ENCODE measurements at places on chromosomes 5 and 9.

DNA sequence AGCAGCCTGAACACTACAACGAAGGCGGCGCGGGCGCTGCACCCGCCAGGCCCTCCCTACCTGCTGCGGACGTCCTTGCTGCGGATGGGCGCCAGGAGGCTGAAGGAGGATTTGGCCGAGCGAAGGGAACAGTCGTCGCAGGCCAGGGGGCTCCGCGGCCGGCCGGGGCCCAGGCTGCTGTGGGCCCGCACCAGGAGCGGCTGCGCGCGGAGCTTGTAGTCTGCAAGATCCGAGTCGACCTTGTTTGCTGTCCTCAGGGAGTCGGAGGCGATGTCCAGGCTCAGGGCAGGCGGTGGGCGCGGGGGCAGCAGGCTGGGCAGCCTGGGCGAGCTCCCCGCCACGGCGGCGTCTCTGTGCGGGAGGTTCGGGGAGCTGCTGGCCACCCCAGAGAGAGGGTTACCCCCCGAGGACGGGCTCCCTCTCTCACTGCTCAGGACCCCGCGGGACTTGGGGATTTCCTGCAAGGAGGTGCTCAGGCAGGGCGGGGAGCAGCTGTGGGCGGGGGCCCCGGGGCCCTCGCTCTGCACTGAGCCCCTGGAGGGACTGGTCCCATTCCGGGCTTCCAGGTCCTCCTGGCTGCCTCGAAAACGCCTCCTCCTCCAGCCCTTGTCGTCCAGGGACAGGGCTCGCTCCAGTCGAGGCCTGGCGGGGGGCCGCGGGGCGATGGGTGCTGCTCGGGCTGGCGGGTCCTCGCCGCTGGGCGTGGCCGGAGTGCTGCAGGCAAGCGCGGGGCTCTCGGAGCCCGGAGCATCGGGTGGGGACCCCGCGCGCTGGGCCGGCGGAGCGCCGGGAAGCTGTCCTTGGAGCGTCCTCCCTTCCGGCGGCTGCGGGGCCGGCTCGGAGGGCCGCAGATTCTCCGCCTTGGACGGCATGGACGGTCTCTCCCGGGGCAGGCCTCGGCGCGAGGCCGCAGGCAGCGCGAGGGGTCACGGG, 831 bp downstream of the INPP5E start:
- DNase-seq = peak; percentile 72

- DNase-seq = peak; percentile 60
Observed at GRCh38 chr5:170632985-170633234, 129.1 kb downstream of the KCNIP1 start.

DNA sequence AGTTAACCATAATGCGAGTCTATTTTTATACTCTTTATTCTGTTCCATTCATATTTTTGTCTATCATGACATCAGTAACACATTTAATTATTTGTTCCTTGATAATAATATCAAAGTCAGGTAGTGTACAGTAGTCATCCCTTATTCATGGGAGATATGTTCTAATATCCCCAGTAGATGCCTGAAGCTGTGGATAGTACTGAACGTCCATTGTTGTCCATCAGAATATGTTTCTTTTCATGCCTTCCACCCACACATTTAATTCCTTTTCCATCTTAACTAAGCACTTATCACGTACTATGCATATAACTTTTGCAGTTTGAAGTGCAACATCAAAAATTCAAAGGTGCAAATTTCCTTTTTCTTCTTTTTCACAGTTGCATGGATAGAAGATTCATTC, 53.6 kb downstream of the FER start:
- no peak for DNase-seq

DNA sequence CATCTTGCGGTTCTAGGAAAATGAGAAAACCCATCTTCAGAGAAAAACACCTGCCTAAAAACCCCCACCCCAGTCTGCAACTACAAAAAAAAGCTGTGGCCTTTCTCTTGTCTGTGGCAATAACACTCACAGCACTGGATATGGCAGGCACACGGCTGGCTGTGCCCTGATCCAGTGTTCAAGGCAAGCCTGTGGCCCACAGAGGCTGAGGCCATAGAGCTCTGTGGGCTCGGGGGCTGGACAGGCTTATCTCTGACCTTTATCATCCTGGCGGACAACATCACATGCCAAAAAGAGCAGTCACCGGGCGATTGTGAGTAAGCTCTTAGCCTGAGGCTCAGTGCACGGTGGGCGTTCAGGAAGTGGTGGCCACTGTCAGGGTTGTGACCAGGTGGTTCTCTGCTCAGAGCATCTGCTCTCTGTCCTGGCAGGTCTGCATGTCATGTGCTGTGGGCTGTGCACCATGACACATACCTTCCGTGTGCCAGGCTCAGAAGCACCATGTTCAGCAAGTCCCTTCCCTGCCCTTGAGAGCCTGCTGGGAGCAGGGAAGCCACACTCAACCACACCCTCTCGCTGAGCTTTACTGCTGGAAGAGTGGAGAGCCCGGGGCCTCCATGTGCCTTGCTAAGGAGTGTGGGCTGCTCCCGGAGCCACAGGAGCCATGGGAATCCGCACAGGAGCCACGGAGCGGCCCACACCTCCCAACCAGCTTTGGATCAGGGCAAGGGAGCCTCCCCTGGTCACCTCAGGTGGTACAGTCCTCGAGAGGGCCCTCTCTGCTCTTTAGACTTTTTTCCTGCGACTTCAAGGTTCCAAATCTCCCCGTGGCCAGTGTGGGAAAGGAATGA, 34.6 kb upstream of the WDR38 start:
- peak; percentile 8 for DNase-seq

GRCh38 chr5:142684508-142685041, 1.3 kb downstream of the FGF1 start:
- DNase-seq = no peak

DNA sequence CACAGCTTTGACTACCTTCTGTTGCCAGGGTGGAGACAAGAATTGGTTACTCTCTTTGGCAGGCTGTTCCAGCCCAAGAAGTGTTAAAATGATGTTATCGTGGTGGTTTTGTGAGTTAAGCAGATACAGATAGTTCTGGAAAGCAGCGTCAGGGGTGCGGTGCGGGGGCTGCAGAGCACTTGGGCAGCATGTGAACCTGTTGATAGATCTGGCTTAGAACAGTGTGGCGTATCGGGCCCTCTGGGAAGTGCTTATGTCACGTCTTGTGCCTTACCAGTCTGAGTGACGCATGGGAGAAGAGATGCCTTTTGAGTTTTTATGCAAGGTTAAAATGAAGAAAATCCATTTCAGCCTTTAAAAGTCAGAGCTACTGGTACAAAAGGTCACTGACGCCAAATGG, 152.5 kb downstream of the PRKACG start:
- no peak for DNase-seq

DNA sequence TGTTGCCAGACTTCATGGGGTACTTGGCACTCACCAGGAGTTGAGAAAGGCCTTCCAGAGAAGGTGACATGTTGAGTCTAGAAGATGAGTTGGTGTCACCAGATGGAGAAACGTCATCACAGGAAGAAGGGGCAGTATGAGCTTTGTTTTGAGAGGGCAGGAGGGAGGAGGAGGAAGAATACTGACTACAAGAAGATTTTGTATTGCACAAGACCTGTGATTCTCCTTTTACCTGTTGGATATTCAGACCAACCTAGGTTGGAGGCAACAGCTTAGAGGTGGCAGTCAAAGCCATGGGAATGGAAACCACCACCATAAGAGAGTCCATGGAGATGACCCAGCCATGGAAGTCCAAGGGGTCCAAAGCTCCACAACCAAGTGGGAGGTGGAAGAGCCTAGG, 154.2 kb downstream of the TSSK1B start:
- no peak for DNase-seq

DNA sequence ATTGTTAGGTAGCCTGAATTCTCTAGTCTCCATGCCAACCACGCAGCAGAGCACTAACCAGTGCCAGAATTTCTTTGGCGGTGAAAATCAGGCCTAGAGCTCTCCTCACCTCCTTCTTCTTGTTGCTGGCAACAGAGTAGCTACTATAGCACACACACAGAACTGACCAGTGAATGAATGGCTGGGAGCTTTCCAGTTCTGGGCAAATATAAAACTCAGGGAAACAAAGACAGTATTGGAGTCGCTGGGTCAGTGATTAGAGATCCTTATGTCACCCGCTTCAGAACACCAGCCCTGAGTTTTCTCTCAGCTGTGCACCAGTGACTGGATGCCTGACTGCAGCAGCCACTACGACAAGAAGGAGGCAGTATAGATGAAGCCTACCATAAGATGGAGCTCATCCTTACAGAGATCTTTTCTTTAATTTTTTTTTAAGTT, 26.9 kb upstream of the FEM1C start:
- DNase-seq = no peak

- peak; percentile 6 for DNase-seq
Observed at GRCh38 chr5:122415030-122415800, 103.2 kb downstream of the SNCAIP start.

- no peak for DNase-seq
Observed at GRCh38 chr9:82466616-82467260, 478.2 kb downstream of the SPATA31D1 start.

- no peak for DNase-seq
Observed at GRCh38 chr5:147746986-147747385, 35.5 kb downstream of the JAKMIP2 start.

- DNase-seq = no peak
Observed at GRCh38 chr5:173816728-173817127, 71.4 kb upstream of the CPEB4 start.

DNA sequence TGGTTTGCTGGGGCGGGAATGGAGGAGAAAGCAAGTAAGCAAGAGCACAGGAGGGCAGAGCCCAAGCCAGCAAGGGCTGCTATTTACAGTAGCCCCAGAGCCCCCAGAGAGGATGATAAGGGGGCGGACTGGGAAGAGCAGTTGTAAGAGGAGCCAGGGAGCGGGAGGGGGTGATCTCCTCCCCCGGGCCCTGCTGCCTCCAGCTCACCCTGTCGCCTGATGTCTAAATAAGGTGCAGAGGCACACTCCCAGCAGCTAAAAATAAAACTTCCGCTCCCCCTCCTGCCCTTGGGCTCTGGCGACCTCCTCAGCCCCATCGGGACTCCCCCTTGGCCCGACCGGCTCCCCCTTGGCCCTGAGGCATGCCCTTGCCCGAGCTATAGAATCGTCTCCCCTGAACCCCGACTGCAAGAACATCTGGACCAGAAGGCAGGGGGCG, 14.4 kb upstream of the CCDC69 start:
- DNase-seq = no peak

- DNase-seq = no peak
Observed at GRCh38 chr5:159128070-159128541, 28.4 kb upstream of the EBF1 start.

- no peak for DNase-seq
Observed at GRCh38 chr5:43947935-43948334, 345.0 kb downstream of the NNT start.
